ENCODE measurements at places on chromosomes 1 and 21.

DNA sequence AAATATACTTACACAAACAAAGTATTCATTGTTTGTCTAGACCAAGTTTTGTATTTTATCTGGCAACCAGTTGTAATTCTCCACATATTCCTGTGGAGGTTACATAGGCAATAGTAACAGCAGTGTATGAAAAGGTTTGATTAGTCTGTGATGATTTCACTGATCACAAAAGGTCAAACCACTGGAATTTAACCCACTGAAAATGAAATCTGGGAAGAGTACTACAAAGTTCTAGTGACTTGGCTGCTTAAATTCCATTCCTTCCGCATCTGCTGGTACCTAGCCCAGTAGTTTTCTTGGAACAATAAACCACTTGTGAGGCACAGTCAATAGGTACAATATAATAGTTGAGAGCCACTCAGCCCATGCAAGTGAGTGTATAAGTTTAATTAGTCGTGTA, 205.4 kb downstream of the NFIA start:
- DNase-seq = no peak

- peak; percentile 50 for DNase-seq
Measured at GRCh38 chr1:2528966-2529783, 888 bp downstream of the HES5 start.

DNA sequence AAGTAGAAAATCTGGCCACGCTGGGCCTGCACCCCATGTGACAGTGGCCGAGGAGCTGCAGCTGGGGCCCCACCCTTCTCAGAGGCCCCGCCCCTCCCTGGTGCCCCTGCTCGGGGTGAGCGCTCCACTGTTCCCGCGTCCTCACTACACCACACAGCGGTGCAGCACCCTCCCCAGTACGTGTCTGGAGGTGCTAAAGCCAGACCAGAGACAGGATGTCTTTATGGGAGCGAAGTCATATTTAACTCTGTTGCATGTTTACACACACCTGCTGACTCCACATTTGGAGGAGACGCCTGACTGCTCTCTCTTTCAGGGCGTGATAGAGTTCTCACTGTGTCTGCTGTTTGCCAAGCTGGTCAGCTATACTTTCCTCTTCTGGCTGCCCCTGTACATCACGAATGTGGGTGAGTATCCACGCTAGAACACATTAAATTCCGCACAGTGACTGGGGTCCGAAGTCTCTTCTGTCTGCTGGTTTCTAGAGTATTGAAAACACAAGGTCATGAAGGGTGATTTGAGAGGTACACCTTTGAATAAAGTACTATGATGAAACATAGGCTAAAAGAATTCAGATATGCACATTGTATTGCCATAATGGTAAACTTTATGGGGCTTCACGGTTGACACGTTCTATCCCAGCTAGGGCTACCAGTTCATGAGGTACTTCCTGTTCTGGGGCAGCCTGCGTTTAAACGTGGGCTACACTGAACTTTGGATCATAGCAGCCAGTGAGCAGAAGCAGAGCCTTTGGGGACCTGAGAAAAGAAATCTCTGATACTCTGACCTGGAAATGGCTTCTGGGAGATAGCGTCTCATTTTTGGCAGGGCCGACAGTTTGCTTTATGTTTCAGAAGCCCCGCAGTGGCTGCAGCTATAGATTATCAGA, 48.4 kb downstream of the SLC37A1 start:
- DNase-seq = no peak

- DNase-seq = no peak
Measured at GRCh38 chr21:24280596-24280995, 1326.7 kb downstream of the MRPL39 start.

GRCh38 chr1:45443580-45444446, 47.1 kb downstream of the TESK2 start:
- DNase-seq = no peak

- DNase-seq = no peak
Measured at GRCh38 chr1:87402241-87403002, 73.7 kb downstream of the LMO4 start.

DNA sequence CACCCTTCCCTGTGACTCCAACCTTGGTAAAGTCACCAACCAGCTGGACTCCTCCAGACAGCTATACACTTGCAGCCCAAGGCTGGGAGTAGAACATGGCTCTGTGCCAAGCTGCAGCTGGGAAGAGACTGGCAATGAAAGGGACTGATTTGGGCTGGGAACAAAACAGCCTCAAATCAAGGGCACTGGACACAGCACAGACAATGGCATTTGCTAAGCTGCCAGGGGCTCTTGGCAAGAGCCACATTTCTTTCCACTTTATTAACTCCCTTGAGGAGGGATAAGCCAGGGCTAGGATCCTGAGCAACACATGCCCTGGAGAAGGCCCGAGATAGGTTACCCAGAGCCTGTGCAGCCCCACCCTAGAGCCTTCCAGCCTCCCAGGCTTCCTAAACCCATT, 12.0 kb downstream of the SYT11 start:
- no peak for DNase-seq

DNA sequence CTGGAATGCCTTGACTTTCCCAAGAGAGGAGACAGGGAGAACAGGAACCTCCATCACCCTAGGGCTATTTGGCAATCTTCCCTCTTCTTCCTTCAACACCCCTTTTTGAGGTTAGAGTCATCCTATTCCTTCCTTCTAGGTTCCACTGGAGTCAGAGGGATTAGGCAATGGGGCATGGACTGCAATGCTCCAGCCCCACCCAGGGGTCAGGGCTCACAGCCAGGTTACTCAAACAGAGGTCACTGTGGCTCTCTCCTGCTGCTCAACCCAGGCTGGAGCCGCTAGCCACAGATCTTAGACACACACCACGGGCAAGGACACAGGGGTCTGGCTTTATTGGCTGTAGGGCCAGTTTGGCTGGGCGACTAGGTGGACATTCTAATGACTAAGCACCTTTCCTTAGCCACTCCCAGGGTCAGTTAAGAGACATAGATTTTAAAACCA, 145.5 kb upstream of the NRIP1 start:
- DNase-seq = no peak

GRCh38 chr1:227072991-227073390, 132.9 kb downstream of the COQ8A start:
- DNase-seq = no peak

DNA sequence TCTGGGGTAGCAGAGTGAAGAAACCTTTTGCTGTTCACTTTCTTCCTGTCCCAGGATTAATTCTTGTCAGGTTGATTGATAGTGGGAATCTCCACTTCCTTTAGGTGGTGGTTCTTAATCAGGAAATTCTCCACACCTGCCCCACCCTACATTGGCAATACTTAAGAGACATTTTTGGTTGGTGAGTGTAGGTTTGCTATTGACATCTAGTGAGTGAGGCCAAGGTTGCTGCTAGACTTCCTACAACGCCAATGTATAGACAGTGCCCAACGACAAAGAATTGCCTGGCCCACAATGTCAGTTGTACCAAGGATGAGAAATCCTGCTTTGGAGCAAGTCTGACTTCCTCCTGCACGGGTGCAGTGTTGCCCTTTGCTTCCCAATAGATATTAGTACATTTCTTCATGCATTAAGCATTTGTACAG, 38.5 kb downstream of the MAP3K7CL start:
- no peak for DNase-seq

GRCh38 chr1:240618946-240619345, 7.0 kb upstream of the GREM2 start:
- no peak for DNase-seq

- no peak for DNase-seq
Measured at GRCh38 chr1:245997471-245998258, 509.4 kb downstream of the SMYD3 start.

DNA sequence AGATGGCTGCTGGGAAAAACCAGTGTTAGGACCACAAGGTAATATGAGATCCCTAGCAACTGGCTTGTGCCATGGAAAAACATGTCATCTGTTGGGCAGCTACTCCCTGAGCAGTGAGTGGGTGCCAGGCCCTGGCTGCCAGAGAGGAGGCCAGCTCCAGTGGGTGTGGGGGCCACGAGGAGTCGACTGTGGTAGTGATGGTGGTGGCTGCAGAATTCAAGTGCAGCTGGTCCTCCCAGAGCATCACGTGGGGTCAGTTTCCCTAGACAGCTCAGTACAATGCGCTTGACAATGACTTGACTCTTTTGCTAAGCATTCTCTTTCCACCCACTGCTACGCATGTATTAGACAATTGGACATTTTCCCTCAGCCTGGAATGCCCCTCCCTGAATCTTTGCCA, 14.5 kb upstream of the CDC42 start:
- no peak for DNase-seq

- DNase-seq = peak; percentile 22
Measured at GRCh38 chr1:46394108-46394871, at the start of gene FAAH. Gene FAAH (plus strand): TSS chr1:46394317. CDS start chr1:46394349, 32 bp downstream.

DNA sequence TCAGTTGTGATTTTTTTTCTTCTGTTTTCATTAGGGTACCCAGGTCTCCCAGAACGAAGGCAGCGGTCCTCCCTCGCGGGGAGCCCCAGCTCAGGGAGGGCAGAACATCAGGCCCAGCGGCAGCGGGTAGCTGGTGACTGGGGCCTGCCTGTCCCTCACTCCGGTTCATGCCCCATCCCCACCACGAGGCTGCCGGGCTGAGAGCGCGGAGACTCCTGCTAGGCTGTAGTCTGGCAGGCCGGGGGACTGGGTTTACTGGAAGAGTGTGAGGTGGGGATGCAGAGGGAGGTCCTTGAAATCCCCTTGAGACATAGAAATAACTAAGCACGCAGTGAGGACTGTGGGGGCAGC, 10.5 kb downstream of the BRINP2 start:
- no peak for DNase-seq

- no peak for DNase-seq
Measured at GRCh38 chr1:58432851-58433668, 113.5 kb downstream of the OMA1 start.

GRCh38 chr1:203628201-203629015, 1.8 kb downstream of the ATP2B4 start:
- DNase-seq = no peak

- no peak for DNase-seq
Measured at GRCh38 chr1:219991511-219991810, 54.8 kb downstream of the EPRS1 start.

DNA sequence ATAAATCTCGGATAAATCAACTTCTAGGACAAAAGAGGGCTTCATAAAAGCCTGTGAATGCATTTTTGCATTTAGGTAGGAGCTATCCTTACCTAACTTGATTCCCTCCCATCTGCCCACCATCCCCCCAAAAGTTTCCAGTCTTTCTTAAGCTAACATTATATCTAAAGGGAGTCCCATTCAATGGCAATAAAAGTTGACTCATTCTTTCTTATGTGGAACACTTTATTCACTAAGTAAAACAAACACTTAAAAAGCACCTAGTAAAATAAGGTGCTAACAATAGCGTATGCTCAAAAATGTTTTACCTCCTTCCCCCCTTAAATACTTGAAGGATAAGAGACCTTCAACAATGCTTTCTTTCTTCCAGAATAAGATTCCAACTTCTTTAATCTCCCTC, 83.8 kb downstream of the GON4L start:
- no peak for DNase-seq

DNA sequence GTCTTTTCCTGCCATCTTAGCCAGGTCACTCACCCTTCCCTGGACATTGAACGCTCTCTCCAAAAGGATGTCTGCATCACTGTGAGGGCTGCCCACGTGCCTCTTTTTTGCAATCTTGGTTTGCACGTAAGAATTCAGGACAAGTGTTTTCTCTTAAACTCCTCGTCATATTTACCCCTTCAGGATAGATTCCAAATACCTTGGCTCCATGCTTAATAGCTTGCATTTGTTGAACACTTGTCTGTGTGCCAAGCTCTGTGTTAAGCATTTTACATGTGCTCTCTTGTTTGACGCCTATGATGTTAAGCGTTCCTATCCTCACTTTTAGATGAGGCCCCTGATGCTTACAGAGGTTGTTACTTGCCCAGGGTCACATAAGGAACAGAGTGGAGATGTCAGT, 29.8 kb downstream of the RCSD1 start:
- DNase-seq = no peak

DNA sequence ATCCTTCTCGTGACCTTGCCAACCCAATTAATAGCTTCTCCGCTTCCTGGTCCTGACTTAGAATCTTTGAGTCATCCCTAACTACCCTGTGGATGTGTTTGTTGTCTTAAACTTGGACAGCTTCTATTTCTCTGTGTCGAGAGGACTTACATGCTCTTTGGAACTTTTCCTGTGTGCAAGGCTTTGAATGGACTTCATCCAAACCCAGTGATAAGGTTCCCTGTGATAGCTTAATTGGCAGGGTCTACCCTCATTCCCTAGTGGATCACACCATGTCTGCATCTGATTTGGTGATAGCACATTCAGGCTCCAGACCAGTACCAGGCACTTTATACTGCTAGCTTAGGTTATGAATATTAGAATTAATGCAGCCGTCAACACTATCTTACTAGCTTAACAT, 378.2 kb upstream of the KAZN start:
- DNase-seq = no peak

DNA sequence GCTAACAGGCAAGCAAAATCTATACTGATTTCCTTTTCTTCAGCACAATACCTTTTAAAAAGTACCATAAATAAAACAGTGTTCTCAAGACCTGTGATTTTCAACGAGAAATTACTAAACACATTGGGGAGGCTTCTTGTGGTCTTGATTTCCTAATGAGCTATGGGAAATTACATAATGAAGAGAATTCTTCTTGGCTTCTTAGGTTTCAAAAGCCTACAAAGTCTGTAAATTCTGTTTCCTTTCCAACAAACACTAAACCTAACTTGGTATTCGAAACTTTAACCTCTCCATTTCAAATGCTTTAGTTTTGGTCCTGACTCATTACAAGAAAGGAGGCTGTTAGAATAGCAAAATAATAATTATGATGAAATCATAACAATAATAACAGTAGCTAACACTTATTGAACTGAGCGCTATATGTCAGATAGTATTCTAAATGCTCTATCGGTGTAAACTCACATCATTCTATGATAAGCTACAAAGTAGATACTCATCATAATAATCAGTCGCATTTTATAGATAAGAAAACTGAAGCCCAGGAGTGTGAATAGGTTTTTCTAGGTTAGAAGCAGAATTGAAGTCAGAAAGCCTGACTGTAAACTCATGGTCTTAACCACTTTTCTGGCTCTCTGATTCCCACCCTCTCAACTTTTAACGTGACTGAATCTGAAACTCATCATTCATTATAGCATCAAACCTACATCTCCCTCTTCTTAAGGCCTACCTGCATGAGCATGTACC, 486.7 kb downstream of the SMYD3 start:
- no peak for DNase-seq

DNA sequence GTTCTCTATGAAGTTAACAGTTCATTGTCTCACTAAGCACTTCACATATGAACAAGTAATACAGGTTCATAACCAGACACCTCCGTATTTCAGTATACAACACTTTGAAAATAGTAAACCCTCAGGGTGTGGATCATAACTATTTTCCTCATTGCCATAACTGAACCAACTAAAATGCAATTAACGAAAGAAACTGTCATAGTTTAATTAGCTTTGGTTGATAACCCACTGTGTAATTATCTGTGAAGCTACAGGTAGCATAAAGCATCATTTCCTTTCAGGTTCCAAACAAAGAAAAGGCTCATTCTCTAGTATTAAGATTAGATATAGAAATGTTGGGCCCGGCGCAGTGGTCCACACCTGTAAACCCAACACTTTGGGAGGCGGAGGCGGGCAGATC, 58.5 kb downstream of the EIF4G3 start:
- DNase-seq = no peak

Data from activated CD4-positive, alpha-beta T cell treated with anti-CD3 and anti-CD28 coated beads for 4 hours (primary cell).